ENCODE measurements at places on chromosomes 7 and 10. TPM values are rescaled to one million over a fixed set of nuclear protein-coding genes. Genes with fewer than 3 reads are reported as not detected.

The NEURL1 gene
- 0.39 TPM for total RNA-seq

The ATOH7 gene
- total RNA-seq, result not detected

The TCERG1L gene
- not detected for total RNA-seq

The CROT gene
- 9.3 TPM for total RNA-seq

The PON3 gene
- total RNA-seq, result 0.63 TPM

The C7orf57 gene
- total RNA-seq, result not detected

The GBX1 gene
- total RNA-seq, result not detected

The AQP1 gene
- 578 TPM for total RNA-seq

The PHYHIPL gene
- total RNA-seq, result 0.52 TPM

The TMEM196 gene
- total RNA-seq, result not detected

The CYP3A4 gene
- total RNA-seq, result not detected

The GIMAP5 gene
- 48.2 TPM for total RNA-seq

The ZNF727 gene
- 4.6 TPM for total RNA-seq

The MOGAT3 gene
- 0.17 TPM for total RNA-seq

The MLXIPL gene
- total RNA-seq, result 19.5 TPM

The CACNA2D1 gene
- total RNA-seq, result 30.6 TPM

The COMTD1 gene
- total RNA-seq, result 44.5 TPM

The CLDN15 gene
- total RNA-seq, result 9.1 TPM

The ZNF518A gene
- total RNA-seq, result 11.7 TPM

The SLK gene
- total RNA-seq, result 99.7 TPM

The SPDYE1 gene
- not detected for total RNA-seq

The ASNS gene
- total RNA-seq, result 13.9 TPM

Measured in esophagus muscularis mucosa (tissue), 4 donors.